HuH-7 (cell line): ENCODE measurements at places on chromosomes 11 and 22.

DNA sequence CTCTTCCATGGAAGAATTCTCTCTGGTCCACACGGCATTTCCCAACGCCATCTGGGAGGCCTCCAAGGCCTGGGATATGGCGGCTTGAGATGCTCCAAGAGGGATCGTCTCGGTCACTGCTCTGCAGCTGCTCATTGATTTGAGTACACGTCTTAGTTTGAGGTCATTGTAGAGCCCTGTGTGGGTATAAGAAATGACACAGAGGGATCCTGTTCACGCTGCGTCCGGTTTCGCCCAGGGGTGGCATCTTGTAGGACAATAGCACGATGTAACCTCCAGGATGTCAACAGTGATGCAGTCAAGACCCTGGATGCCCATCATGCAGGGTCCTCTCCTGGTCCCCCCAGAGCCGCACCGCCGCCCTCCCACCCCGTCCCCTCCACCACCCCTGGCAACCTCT lies 564.6 kb downstream of the BRD1 start:
- no peak for DNase-seq

DNA sequence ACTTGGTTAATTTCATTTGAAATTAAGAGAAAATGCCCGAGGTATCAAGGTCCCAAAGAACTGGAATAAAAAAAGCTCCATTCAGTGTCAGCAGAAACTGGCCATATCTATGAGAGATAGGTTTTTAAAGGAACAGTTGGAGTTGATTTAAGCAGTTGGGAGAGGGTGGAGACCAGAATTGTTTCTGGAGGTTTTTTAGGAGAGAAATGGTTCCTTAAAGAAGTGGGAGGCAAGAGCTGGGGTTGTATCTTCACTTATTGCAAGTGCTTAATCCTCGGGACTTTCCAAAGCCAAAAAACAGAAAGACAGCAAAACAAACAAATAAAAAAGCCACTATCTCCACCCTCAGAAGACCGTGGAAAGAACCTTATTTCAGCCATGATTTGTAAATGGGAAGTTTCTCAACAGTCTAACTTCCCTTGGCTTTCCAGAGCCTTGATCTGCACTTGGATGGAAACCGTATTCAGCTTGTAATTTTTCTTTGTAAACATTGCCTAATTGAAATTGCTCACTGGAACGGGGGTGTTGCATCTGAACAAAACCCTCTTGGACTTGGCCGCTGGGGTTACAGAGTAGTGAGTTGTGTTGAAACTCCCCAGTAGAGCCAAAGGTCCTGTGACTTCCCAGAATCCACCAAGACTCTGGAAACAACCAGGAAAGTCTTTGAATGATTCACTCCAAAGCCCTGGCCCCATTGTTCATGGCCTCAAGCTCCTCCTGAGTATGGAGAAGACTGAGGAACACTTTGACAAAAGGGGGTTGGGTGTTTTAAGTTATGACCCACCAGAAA lies 115.6 kb downstream of the SLC1A2 start:
- DNase-seq = peak; percentile 43

DNA sequence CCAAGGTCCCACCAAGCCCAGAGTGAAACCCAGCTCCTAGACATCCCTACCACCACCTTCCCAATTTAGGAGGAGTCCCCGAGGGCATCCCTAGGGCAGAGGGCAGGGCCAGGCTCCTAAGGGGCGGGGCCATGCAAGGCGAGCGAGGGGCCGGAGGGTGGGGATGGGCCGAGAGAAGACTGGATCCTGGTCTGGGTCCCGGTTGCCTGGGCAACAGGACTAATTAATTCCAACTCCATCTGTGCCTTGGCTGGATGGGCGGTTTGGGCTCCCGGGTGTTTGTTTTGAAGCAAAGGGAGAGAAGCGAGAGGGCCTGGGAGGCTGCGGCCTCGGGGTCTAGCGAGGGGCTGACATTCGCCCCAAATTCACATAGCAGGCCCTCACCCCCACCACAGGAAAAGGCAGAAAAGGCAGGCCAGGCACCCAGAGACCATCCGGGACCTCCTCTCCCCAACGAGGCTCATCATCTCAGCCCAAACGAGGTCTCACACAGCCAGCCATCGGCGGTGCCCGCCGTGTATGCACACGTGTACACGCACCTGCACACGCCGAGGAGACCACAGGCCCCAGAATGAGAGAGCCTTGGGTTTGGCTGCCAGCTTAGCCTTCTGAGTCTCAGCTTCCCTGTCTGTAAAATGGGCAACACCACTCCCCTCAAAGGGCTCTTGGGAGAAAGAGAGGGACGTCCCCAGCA lies 23.9 kb downstream of the ELFN2 start:
- no peak for DNase-seq

DNA sequence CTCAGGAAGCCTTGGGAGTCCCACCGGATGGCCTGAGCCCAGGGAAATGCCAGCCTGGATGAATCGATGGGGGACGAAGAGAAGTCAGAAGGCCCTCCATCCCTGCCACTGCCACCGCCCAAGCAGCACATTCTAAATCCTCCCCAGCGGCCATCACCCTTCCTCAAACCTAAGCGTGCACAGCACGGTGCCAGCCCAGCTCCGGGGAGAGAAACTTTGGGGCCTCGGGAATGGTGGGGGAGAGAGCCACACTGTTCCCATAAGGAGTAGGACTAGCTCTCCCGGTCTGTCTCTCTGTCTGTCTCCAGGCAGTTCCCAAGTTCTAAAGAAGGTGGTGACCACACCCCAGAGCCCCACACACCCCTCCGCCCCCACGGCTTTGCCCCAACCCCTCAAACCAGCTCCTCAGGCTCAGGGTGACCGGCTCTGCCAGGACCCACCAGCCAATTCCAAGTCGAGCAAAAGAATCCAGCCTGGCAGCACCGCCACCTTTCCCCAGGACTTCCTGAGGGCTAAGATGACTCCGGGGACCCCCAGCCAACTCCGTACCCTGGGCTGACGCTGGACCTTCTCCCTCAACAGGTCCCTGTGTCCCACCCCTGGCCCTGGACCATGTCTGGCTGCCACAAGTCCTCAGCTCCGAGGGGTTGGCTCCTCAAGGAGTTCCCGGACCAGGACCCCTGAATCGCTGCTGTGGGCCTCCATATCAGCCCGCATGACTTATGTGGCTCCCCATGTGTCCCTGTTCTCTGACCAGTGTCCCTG lies 2.7 kb downstream of the AHNAK start:
- DNase-seq = no peak

- no peak for DNase-seq
These were observed 74.9 kb downstream of the MORC2 start for GRCh38 chr22:30893434-30894370.

GRCh38 chr11:6397156-6397555 lies 6.9 kb downstream of the SMPD1 start:
- DNase-seq = no peak

DNA sequence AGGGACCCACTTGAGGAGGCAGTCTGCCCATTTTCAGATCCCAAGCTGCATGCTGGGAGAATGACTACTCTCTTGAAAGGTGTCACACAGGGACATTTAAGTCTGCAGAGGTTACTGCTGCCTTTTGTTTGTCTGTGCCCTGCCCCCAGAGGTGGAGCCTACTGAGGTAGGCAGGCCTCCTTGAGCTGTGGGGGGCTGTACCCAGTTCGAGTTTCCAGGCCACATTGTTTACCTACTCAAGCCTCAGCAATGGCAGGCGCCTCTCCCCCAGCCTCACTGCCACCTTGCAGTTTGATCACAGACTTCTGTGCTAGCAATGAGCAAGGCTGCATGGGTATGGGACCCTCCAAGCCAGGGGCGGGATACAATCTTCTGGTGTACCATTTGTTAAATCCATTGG lies 126.0 kb downstream of the OR4A5 start:
- DNase-seq = no peak

GRCh38 chr11:34649597-34649996 lies 28.7 kb downstream of the EHF start:
- no peak for DNase-seq

GRCh38 chr11:33701302-33702230 lies 940 bp upstream of the C11orf91 start:
- DNase-seq = no peak

DNA sequence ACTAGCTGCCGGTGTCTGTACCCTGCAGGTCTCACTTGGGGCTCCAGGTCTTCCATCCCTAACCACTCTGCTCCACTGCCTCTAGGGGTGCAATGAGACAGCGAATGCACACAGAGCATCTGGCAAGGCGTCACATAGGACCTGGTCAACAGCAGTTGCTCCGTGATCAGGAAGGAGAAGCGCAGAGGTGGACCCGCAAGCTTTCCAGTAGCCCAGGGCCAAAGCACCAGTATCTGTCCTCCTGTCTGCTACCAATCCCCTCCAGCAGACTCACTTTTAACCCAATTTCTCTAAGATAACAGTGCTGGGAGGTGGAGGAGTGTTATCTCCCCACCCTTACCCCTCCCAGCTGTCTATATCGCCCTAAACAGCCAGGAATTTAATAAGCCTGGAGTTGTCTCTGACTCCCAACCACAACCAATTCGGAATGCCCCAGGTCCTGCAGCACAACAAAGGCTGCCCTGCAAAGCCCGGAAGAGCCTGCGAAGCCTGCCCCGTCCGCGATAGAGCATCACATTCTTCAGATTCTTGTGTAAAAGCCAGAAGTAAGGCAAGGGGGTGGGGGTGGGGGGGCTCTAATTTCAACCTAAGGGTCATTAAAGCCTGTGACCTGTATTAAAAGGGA lies 19.3 kb downstream of the MYH9 start:
- no peak for DNase-seq

- no peak for DNase-seq
These were observed 59.1 kb upstream of the FGF3 start for GRCh38 chr11:69878144-69878883.

DNA sequence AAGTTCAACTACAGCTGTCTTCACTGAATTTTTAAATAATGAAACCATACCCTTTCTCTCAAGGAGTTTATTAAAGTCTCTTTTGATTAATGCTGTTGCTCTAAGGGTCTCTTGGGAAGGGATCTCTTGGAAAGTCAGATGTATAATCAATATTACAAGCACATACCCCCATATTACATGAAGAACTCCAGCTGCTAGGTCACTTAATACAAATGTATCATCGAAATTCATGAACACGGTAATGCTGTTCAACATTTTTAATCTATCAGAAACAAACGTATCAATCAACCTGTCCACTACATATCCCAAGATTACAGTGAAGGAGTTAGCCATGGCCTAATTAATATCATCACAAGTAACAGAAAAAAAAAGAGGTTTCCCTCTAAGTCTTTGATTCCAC lies 383.2 kb upstream of the ARHGAP42 start:
- no peak for DNase-seq

GRCh38 chr11:123700772-123701171 lies 40.7 kb downstream of the ZNF202 start:
- no peak for DNase-seq

DNA sequence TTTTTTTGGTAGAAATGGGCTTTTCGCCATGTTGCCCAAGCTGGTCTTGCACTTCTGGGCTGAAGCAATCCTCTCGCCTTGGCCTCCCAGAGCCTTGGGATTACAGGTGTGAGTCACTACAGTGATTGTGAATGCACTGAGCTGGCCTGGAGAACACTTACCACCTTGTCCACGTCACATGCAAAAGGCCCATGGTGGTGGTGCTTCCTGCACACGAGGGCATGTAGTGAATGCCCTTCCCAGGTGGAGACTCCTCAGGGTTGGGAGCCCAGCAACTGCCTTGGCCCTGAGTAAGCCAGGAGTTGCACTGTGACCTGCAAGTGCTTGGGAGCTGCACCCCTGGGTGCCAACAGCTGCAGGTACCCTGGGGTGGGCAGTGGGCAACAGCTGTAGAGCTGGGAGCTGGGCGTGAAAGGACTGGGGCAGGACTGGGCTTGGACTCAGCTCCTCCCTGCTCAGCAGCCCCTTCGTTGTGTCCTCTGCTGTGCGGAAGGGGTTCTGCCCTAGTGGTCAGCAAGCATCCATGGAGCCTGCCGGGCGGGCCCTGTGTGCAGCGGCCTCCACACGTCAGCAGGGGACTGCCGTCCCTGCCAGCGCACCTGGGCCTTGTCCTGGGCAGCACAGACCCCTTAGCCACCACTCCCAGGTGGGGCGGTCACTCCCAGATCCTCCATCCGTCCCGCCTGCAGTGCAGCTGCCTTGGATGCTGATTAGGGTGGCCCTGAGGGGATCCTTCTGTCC lies 9.3 kb upstream of the ADORA2A start:
- no peak for DNase-seq

- DNase-seq = peak; percentile 70
These were observed 870 bp upstream of the CTTN start for GRCh38 chr11:70397336-70397982.

DNA sequence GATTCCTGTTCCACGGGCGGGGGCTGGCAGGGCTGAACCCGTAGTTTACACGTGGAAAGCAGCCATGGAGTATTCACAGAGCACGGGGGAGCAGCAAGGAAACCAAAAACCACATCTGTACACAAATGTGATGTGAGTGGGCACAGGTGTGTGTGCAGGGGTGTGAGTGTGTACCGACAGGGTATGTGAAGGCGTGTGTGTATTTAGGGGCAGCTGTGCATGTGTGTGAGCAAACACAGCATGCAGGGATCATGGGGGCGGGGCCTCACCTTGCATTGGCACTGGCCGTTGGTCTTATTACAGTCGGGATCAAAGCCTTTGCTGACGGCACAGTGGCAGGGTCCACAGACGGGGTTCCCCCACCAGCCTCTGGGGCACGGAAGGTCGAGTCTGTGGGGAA lies 58.4 kb downstream of the TRMU start:
- DNase-seq = no peak

DNA sequence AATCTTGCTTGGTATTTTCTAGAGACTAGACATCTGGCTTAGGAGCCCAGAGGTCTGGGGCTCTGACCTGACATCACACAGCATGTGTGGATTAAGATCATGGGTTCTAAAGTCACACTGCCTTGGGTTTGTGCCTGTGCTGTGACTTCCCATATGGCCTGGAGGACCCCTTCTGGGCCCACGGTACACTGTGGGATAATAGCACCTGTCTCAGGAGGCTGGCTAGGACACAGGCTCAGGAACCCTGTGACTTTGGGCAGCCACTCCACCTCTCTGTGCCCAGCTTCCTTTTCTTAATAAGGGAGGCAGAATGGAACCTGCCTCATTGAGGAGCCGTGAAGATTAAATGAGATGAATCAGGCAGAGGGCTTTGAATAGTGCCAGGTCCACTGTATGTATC lies 99.2 kb upstream of the B3GAT1 start:
- DNase-seq = no peak

- no peak for DNase-seq
These were observed 97.2 kb downstream of the GRIK4 start for GRCh38 chr11:120608760-120609211.

DNA sequence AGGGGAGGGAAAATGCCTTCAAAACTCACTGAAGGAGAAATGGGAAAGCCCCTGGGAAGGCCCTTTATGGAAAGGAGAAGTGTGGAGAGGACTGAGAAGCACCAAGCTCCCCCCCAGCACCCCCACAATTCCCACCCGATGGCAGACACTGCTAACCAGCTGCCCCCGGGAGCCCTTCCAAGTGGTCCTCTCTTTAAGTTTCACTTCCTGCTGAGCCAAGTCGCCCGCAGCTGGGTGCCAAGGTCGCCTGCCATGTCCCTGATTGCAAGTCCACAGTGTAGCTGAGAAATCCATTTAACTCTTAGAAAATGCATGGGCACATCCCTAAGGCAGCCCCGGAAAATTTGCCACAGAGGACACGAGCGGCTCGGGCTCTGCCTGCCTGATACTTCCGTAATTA lies 68.2 kb downstream of the GALNT18 start:
- no peak for DNase-seq
